MV-4-11 (cell line): ENCODE measurements at places on chromosomes 7 and 10.

- no peak for DNase-seq
Measured at GRCh38 chr10:19966751-19967150, 150.5 kb downstream of the PLXDC2 start.

GRCh38 chr7:148304456-148304855, 286.1 kb upstream of the C7orf33 start:
- no peak for DNase-seq

DNA sequence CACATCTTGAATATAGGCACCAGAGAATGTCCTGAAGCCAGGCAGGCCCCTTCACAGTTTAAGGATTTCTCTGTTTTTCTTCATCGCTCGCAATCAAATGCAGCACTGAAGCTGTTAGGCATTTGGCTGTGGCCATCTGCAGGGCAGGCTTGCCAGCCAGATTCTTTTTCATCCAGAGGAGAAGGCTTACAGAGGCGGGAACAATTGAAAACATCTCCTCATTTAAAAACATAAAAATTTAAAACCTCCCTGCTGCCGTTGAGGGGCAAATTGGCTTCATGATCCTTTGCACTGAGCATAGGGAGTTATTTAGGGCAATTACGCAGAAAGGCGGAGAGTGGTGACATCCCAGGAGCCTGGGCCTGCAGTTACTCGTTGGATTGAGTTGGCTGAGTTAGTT, 500.0 kb downstream of the TYW1 start:
- no peak for DNase-seq

DNA sequence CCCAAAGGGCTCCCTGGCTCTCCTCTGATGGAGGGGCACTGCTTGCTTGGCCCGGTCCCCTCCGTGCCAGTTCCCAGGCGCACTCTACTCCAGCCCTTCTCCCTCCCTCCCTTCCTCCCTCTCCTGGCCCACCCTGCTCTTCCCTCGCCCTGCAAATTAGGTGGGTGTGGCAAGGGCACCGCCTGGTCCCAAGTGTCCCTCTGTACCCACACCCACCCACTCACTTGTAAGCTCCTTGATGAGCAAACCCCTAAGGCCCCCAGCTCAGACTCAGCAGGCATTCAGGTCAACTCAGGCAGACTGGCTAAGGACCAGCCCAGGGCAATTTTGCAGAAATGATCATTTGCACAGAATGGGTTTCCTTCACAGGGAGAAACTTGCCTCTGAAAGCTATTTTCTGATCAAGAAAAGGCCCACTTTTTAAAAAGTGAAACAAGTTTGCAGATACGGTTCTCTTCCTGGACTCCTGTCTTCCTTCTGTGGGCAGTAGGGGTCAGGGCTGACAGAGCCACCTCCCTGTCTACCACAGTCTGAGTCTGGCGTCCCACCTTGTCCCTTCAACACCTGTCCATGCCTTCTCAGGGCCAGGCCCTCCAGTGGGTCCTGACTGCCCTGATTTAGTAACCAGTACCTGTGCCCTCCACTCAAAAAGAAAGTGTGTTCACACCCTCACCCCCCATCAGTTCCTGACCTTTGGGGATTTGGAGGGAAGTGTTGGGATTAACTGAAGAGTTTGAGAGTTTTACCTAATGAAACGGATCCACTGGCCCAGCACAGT, 28.3 kb downstream of the C10orf71 start:
- DNase-seq, result no peak

DNA sequence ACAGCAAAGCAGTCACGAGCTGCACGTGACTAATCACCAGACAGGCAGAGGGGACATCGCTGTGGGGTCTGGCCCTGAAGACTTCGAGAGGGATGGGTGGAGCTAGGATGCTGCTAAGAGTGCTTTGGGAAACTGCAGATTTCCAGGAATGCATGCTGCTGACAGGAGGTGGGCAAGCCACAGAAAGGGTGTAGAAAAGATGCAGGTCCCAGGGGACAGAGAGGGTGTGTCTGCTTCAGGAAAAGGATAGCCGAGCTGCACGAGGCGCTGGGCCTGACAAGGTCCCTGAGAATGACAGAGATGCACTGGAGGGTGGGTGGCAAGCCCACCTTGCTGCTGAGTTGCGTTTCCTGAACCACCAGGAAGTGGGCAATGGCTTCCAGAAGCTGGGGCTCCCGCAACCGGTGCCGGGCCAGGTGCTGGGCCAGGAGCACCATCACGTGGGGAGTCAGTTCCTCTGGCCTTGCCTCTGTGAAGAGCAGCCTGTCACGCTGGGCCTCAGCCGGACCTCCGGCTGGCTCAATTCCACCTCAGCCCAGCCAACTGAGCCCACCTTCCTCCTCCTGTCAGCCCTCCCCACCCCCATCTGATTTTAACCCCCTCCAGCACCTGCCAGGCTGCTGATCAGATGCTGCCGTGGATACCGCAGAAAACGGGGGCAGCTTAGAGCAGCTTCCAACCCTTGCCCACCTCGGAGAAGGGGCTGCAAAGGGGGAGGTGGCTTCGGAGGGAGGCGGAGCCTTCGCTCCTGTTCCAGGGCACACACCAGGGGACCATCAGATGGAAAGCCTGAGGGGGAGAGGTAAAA, 2.2 kb downstream of the FASTK start:
- DNase-seq, result no peak
